ENCODE measurements at places on chromosomes 3 and 15.
A peak's percentile ranks its signal among the peaks of the same experiment; 100 is the strongest.

DNA sequence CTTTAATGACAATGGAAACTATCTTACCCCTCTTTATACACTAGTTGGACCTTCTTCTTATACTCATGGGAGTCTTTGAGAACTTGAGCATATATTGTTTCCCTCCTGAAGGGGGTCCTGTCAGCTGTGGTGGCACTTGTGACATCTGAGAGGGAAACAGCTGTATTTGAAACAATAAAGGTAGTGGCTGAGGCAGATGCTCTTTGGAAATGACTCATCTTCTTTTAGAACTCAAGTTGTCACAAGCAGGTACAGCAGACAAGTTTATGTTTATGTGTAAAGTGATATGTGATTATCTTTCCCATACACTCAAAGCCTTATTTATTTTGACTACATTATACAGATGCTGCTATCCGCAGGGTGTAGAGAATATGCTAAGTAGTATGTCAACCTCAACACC, 220.0 kb upstream of the GRM7 start:
- no peak for DNase-seq

DNA sequence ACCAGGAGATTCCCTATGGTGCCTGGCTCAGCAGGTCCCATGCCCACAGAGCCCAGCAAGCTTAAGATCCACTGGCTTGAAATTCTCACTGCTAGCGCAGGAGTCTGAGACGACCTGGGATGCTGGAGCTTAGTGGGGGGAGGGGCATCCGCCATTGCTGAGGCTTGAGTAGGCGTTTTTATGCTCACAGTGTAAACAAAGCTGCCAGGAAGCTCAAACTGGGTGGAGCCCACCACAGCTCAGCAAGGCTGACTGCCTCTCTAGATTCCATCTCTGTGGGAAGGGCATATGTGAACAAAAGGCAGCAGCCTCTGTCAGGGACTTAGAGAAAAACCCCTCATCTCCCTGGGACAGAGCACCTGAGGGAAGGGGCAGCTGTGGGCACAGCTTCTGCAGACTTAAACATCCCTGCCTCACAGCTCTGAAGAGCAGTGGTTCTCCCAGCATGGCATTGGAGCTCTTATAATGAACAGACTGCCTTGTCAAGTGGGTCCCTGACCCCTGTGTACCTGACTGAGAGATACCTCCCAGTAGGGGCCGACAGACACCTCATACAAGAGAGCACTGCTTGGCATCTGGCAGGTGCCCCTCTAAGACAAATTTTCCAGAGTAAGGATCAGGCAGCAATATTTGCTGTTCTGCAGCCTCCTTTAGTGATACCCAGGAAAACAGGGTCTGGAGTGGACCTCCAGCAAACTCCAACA, 231.5 kb upstream of the SETMAR start:
- no peak for DNase-seq

GRCh38 chr3:51935886-51936755, 5.6 kb downstream of the RRP9 start:
- no peak for DNase-seq

- no peak for DNase-seq
These were observed 362.4 kb upstream of the ZNF385D start for GRCh38 chr3:22113453-22113852.

DNA sequence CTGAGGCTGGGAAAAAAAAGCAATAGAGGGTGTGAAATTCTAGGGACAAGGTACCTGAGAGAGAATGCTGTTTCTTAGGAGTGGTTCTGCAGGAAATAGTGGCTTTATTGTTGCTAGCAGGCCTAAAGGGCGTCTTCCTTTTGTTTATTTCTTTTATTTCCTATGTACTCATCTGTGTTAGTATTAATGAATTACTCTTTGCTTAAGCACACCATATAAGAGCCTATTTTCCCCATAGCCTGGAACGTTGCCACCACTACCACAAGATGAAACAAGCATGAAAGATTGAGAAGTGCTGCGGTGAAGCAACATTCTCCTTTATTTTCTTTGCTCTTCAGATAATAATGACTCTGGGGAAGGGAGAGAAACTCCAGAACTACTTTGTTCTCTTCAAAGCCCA, 21.3 kb upstream of the GOLIM4 start:
- DNase-seq = no peak

DNA sequence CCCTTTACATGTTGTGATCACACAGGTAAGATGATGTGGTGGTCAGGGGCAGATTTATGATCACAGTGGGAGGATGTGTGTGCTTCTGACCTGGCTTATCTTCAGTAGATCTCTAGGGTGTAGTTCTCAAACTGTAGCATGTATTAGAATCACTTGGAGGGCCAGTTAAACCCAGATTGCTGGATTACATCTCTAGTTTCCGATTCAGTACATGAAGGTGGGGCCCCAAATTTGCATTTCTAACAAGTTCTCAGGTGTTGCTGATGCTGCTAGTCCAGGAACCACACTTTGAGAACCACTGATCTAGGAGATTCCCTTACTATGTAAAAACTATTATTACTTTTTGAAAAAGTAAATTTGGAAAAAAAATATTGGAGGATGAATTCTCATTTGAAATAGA, 199.3 kb upstream of the GOLIM4 start:
- DNase-seq = no peak

DNA sequence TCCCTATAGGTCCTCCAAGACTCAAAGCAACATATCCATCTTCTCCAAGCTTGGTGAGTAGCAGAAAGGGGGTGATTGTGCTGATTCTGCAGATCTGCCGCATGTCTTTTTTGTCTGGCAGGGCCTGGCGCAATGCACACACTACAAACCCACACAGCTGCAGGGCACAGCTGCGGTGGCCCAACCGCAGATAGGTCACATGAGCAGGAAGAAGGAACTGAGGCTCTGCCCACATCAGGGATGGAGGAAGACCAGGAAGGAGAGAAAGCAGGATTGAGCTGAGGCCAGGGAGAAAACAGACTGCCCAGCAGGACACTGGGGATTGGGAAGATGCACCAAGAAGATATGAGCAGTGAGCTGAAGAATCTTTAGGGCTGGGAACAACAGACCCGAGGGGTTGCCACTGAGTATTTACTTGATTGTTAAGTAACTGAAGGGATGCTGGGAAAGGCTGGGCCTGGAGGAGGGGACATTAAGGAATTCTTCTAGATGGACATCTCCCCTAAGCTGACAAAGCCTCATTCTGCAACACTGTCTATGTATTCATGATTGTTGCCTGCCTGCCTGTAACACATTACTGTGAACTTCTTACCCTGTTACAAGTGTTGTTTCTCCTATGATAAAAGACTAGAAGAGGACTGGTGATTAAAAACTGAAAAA, 126.7 kb downstream of the MYLK start:
- no peak for DNase-seq

DNA sequence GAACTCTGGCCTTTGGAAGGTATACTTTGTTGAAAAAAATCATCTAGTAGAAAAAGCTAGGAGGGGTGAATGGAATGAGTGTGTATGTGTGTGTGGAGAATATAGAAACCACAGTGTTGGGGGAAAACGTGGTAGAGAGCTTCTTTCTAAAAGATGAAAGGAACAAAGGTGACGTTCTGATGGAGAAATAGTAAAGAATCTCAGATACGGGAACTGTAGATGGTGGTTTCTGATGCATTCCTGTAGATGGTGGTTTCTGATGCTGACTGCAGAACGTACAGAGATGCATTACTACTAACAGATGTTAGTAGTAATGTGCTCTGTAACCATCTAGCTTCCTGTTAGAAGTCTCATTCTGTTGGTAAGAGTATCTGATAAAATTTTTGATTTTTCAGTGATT, 60.2 kb downstream of the VPS8 start:
- no peak for DNase-seq

- DNase-seq = no peak
These were observed 31.9 kb upstream of the MCF2L2 start for GRCh38 chr3:183460081-183461055.

- DNase-seq = no peak
These were observed 83.6 kb upstream of the CCDC39 start for GRCh38 chr3:180762866-180763265.

GRCh38 chr15:67091071-67091979, 25.9 kb downstream of the SMAD3 start:
- DNase-seq = peak; percentile 73

DNA sequence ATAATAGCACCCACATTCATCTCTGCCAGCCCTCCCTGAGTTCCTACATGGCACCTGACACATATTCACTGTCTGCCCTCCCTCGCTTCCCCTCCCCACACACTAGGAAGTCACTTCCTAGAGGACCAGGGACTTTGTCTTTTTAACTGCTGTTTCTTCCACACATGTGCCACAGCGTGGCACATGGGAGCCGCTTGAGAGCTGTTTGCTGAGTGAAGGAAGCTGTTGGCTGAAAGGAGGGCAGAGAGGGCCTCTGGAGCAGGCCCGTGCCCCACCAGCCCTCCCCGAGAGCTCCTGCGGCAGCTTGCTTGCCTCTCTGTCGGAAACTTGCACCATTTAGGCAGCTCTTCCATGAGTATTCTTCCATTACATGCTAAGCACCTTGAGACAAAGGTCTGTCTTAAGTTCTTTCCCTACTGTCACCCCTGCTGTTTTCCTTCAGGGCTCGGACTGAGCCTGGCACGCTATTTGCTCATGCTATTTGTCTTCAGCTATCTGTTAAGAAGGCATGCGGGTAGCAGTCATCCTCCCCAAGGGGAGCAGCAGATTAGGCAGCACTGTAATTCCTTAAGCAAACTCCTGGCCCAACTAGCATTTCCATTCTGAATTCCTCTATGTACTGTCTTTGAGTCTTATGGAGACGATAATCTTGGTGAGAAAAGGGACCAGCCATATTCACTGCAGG, 72.2 kb downstream of the CACNA1D start:
- DNase-seq = no peak

DNA sequence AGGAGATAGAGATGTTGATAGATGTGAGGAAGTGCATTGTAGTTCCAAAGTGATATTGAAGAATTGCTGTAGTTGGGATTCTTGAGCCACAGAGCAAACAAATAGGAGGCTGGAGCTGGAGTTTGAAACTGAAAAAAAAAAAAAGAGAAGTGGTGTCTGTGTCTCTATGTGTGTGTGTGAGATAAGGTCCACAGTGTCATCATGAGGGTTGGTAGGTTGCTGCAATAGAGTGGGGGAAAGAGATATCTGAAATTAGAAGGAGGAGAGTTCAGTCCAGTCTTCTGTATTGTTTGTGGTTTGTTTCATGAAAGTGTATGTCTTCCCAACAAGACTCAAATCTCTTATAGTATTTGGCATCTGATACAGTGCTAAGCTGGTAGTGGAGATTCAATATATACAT, 37.3 kb upstream of the CACNA1D start:
- DNase-seq = no peak

GRCh38 chr3:130117933-130118332, 36.3 kb downstream of the ALG1L2 start:
- no peak for DNase-seq

DNA sequence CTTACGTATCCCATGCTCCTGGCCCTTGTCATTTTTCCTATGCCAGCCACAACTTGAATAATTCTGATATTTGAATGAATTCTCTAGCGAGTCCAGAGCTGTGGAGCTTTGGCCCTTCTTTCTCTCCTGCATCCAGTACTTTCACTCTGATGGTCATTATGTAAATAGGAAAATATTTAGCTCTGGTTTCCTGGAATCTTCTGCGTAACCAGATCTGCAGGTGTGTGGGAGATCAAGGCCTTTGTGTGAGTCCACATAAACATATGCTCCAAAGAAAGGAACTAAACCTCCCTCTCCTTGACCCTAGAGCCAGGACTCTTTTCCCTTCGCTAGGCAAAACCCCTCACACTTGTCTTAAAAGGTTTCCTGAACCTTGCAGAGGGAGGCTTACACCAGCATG, 132.5 kb upstream of the THBS1 start:
- DNase-seq = no peak

GRCh38 chr3:52498137-52499054, 3.3 kb downstream of the STAB1 start:
- no peak for DNase-seq

DNA sequence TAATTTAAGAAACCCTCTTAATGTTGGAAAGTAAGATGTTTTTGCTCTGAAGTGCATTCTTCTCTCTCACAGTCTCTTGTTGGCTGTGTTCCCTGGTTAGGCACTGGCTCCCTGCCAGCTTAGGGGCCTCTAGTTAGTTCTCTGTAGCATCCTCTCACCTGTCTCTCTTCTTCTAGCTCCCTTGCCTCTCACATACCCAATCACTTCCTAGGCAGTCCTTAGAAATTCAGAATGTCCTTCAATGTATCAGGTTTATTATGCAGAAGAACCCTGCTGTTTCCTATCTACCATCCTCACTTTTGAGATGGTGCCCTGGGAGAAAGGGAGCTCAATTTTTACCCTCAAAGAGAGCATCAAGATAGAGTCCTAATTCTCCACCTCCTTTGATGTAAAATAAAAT, 36.2 kb upstream of the CPNE4 start:
- DNase-seq = no peak

DNA sequence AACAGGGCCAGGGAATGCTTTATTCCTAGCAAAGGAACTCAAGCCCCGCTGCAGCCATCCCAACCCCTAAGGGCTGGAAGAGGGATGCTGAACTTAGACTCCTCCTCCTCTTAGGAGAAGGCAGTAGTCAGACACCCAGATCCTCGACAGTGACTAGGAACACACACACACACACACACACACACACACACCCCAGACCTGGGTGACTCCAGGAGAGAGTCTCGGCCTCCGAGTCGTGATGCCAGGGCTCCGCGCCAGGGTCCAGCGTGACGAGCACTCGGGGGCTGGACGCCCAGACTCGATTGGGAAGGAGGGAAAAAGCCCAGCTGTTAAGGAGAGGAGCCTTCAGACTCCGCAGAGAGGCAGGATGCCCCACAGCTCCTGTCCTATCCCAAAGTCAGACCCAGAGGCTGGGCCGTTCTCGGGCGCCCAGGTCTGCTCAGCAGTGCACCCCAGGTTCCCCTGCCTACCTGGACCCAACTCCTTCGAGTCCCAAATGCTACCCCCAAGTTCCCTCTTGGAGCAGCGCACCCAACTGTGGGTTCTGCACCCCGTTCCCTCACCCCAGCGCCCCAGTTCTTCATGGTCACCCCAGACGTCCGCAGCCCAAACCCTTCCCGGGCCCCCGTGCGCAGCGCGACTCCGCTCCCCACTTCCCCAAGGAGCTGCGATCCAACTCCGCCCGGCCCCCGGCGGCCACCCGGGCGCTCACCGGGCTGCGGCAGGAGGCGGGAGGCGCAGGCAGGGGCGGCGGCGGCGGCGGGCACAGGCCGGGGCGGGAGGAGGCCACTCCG, 421 bp downstream of the BMF start:
- DNase-seq = no peak

- no peak for DNase-seq
These were observed 28.9 kb downstream of the PRTG start for GRCh38 chr15:55714064-55714463.
